ENCODE measurements at places on chromosomes 13 and 19.

- peak; percentile 4 for DNase-seq
Observed at GRCh38 chr13:104701591-104701990, 1635.4 kb upstream of the SLC10A2 start.

- no peak for DNase-seq
Observed at GRCh38 chr13:19685034-19685433, 51.6 kb downstream of the MPHOSPH8 start.

DNA sequence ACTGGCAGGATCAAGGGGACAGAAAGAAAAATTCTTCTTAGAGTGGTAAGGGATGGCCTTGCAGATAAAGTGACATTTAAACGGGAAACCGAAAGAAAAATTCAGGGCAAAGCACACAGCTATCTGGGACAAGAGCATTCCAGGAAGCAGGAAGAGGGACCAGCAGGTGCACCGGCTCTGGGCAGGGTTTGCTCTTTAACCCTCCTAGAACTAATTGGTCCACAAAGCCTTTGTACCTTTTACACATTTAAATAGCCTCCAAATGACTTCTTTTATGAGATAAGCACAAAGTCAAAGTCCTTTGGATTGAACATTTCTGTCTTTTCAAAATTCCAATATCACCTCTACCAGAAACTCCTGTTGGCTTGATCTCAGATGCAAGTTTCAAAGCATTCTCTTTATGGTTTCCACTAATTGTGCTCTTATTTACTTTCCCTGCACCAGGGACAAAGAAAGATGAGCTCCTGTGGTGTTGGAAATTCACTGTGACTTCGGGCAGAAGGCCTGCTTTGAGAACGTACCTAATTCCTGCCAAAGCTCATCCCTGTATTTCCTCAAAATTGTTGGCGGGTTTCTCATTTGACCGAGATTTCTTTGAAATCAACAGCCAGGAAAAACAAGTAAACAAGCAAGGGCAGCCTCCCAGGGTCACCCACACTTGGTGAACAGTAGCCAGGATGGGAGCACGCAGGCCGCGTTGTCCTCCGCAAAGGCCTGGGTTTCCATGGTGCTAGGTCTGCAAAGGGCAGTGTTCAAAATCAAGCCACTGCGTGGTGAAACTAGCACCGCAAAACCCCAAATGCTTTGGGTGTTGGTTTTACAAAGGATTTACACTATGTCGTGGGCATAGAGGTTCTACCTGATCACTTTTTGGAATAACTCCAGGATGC is 98.6 kb downstream of the IRS2 start:
- DNase-seq: no peak

DNA sequence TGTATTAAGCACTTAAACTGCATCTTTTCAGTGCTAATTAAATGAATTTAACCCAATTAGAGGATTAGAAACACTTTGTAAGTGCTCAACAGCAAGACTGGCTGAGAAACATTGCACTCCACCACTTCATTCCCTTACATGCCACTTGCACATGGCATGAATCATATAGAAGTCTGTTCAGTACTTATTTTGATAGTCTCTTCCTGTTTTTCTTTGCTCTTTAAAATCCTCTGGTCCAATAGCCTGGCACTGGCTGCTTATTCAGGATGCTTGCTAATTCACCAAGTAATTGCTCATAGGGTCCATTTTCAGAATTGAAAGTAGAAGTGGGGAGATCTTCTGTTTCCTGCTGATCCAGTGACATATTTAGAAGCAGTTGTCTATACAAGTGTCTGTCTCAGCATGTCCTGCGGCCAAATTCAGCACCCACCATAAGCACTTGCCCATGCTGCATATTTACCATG is 900.1 kb downstream of the PCDH9 start:
- DNase-seq: no peak

DNA sequence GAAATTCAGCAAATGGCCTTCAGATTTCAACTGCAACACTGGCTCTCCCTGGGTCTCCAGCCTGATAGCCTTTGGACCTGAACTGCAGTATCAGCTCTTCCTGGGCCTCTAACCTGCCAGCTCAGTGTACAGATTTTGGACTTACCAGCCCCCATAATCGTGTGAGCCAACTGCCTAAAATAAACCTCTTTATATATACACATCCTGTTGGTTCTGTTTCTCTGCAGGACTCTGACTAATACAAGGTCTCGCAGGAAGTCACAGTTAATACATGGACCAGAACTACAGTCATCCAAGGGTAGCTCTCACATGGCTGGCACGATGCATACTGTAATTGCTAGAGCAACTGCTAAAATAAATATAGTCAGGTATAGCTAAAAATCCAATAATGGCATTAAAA is 85.1 kb downstream of the KATNAL1 start:
- DNase-seq: no peak

DNA sequence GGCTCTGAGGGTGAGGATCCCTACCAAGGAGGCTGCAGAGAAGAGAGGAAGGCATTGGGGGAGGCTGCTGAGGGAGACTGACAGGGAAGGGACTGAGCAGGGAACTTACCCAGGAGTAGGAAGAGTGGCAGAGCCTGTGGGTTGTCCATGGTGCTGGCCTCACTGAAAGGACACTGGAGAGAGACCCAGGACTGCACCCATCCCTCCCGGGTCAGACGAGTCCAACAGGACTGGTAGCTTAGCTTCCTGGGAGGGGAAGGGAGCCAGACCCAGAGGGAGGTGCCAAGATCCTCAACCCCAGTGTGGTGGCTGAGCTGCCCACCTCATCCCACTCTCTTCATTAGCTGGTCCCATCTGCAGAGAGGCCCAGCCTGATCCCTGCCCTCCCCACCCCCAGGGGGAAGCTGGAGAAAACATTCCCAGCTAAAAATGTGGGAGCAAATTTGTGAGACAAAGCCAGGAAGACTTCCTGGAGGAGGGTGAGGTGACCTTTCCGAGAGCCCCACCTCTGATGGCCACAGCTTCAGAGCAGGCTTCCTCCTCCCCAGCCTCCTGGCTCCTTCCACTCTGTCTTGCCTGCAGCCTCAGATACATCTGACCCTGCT is at the start of gene VSIG10L:
VSIG10L (minus strand) TSS at position 164 of the 605 bp plus-strand sequence; CDS start at position 149, 15 bp downstream.
- DNase-seq: no peak

Measured in NCI-H1436 treated with DMSO at 0.1 percent for 48 hours (cell line).